ENCODE measurements at places on chromosomes 11 and 22. TPM values are rescaled to one million over a fixed set of nuclear protein-coding genes. Genes with fewer than 3 reads are reported as not detected.
A peak's percentile ranks its signal among the peaks of the same experiment; 100 is the strongest.

DNA sequence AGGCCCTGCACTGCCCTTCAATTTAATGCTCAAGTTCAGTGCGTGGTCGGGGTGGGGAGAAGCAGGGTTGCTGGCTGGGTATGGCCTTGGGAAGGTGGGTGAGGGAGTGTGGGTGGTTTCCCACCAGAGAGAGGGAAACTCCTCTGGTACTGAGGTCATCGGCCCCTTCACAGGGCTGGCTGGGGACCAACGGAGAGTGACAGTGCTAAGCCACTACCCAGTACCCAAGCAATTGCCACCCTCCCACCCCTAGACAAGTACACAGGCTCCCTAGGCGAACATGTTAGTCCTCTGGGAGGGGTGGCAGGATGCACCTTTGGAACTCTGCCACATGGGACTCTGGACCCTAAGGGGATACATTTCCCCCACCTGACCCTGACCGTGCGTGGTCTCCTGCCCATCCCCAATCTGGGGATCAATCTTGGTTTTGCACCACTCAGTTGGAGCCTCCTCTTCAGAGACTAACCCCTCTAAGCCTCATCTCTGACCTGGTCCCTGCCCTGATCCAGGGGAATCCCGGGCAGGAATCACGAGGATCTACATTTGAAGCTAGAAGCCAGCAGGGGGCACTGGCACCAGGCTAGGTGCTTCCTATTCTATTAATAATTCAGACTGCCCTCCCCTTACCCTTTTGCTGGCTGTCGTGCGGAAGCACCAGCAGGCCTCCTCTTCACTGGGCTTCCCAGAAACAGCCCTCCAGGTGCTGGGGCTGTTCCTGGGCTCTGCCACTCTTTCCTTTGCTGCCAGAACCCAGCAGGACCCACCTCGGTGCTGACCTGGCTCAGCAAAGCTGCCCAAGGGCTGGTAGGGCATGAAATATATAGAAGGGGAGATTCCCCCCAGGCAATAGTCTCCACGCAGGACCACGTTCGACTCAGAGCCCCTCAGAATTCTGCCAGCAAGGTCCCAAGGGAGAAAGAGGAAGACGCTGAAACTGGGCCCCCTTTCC is 377.7 kb downstream of the TENM4 start:
- no peak for DNase-seq

DNA sequence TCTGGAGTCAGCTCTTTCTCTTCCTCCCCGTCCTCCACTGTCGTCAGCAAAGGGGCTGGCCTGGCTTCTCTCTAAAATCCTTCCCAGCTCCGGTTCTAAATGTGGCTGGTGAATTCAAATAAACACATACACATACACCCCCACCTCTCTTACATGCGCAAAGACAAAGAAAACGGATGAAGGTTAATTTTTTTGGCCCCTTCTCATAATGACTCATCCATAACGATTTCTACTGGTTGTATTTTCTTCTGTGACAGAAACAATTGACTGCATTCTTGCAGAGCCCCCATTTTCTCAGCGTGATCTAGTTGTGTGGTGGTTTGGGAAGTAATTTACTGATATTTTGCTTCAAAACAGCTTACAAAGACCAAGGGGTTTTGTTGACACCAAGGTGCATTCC is 130.0 kb upstream of the NTM start:
- no peak for DNase-seq

DNA sequence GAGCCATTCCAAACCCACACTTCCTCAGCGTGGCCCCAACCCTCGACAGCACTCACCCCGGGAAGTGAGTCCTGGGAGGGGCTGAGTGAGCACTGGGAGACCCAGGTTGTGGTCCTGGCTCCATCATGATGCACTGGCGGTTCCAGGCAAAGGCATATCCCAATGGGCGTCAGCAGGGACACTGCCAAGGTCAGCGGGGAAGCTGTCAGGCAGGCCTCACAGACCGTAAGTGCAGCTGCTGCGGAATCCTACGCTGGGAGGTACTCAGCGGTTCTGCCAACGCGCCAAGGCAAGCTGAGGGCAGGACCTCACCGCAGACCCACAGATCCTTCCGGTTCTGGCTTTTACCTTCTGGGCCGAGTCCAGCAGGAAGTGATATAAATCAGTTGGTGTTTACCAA is 1.4 kb upstream of the GAL3ST1 start:
- no peak for DNase-seq

GRCh38 chr11:65625628-65626342 is 10.2 kb downstream of the PCNX3 start:
- DNase-seq = peak; percentile 62

GRCh38 chr11:114776956-114777355 is 98.6 kb downstream of the NXPE2 start:
- no peak for DNase-seq

The PAMR1 gene
- 0.37 TPM for total RNA-seq

The PRAME gene
- total RNA-seq = not detected
